SK-MEL-5 (cell line): ENCODE measurements at places on chromosomes 7 and 10.

DNA sequence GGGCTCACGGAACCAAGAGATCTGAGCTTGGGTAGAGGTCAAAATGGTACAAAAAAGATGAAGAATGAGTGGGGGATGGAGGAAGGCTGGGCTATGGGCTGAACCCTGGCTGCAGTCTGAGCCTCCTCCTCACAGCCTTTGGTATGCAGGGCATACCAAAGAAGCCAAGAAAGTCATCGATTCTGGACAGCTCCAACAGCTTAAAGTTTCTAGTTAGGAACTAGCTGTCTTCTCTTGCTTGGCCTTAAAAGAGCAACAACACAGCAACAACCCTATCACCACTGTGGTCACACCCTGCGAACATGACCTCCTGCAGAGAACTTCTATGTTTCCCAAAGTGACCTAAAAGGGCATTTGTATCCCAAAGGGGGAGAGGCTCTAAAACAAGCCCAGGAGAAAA lies 126.1 kb upstream of the EFCAB10 start:
- DNase-seq, result no peak

- DNase-seq, result no peak
Observed at GRCh38 chr10:117461766-117462423, 80.7 kb upstream of the EMX2 start.

DNA sequence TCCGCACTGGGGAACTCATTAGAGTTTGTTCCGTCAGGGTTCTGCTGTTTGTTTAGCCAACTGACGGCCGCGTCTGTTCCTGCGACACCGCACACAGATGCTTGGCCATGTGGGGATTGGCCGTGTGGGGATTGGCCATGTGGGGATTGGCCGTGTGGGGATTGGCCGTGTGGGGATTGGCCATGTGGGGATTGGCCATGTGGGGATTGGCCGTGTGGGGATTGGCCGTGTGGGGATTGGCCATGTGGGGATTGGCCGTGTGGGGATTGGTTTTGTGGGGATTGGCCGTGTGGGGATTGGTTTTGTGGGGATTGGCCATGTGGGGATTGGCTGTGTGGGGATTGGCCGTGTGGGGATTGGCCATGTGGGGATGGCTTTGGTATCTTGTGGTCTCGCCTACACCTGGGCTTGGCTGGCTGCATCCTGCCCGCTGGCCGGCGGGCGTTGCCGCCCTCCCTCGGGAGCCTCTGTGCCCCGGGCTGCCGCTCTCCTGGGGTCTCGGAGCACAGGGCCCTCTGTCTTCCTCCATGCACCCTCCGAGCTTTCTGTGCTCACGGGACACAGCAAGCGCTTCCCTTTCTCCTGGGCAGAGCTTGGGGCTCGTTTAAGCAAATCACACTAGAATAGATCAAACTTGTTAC lies 62.5 kb downstream of the NKX6-2 start:
- no peak for DNase-seq

GRCh38 chr7:27397503-27397902 lies 154.9 kb downstream of the EVX1 start:
- DNase-seq, result no peak

- DNase-seq, result no peak
Observed at GRCh38 chr10:123480344-123480743, 185.8 kb upstream of the GPR26 start.

DNA sequence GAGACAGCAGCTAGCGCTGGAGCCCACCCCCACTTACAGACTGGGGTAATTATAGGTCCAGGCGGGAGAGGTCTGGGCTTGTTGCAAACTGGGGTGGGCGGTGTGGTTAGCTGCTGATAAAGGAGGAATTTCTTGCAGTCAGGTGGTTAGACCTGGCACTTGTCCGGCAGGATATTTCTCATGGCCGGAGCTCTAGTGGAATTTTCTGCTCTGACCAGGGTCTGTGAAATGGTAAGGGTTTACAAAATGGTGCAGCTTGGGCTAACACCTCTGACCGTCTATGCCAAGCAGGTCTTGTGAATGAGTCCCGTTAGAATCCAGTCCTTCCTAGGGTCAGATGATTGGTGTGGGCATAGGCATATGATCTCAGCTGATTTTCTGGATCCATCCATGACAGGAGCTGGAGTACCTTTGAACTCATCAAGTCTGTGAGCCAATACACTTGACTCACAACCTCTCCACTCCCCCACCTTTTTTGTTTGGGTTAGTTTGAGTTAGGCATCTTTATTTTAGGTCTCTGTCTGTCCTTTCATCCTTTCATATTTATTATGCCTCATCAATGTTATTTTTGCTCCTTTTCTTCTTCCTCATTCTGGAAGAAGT lies 213.4 kb downstream of the SUGCT start:
- no peak for DNase-seq

- peak; percentile 6 for DNase-seq
Observed at GRCh38 chr10:117723343-117723742, 180.8 kb downstream of the EMX2 start.

- no peak for DNase-seq
Observed at GRCh38 chr10:89522463-89522862, 12.9 kb downstream of the SLC16A12 start.

DNA sequence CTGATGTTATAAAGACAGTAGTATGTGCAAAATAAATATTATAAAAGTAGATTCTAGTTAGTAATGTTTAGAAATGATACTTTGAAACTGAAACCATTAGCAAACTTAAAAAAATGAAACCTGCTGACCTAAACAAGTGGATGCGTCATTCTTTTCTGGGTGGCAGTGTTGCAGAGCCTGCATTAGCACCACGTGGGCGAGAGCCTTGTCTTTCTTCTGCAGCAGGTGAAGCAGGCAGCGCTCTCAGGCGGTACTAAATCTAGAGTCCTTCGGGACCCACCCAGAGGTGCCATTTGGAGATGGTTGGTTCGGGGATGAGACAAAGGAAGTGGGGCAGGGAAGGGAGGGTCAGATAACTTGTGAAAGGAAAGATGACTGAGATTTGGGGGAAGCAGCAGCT lies 759.1 kb upstream of the IGFBP3 start:
- DNase-seq, result no peak

GRCh38 chr10:51983481-51983880 lies 284.1 kb upstream of the CSTF2T start:
- DNase-seq, result no peak

- DNase-seq, result no peak
Observed at GRCh38 chr10:6145166-6145987, 56.5 kb downstream of the RBM17 start.

GRCh38 chr10:70432561-70433263 lies 8.8 kb downstream of the NODAL start:
- no peak for DNase-seq

DNA sequence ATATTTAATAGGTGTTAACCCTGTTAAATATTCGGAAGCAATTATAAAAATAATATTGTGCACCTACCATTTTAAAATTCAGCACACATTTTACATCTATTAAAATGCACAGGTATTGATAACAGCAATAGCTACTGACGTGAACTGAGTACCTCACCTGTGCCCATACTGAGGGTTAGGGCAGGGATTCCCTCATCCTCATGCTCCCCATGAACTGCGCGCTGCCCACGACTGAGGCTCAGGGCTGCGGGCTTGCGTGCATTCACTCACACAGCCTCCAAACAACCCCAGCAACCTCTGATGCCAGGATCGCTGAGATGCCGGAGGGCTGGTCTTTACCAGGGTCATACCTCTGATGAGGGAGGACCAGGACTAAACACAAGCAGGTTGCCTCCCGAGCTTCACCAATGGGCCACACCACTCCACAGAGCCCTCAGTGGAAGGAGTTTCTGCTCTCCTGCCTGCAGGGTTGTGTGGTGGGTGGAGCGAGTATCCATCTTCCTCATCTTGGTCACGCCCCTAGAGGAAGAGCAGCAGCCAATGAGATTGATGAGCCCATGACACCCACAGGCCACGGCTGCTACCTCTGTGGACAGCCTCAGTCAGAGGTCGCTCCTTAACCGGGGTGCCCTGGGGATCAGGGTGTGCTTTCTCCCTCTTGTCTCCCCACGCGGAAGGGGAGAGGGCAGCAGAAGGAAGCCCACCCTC lies 478.3 kb downstream of the TNS3 start:
- DNase-seq, result peak; percentile 14

- no peak for DNase-seq
Observed at GRCh38 chr7:121099572-121099971, 111.1 kb downstream of the CPED1 start.

DNA sequence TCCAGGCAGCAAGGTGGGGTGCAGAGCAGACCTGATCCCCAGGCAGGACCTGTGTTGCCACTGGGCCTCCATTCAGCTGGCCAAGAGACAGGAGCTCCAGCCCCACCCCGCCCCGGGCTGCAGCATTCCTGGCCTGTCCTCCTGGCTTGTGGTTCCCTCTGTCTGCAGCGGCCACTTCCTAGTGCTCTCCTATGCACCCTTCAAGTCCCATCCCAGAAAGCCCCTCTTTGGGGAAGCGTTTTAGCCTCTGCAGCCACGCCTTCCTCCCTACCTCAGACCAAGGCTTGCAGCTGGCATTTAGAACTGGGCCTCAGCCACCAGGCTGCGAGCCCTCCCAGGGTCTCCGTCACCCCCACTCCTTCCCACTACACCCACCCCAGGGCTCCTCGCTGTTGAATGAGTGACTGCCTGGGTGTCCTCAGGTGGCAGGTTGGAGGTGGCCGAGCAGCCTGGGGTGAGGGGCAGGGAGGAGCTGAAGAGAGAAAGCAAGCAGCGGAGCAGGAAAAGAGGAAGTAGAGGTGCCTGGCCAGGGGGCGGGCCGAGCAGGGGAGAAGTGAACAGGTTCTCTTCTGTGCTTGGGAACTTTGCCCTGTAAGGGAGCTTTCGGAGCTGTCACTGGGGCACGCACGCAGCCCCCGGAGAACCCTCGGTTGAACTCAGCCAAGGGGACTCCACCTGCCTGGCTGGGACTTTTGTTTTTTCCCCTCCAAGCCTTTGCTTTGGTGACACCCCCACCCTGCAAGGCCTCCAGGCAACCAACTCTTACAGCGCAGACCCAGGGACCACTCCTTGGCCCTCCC lies 109.1 kb upstream of the TNRC18 start:
- DNase-seq, result no peak

DNA sequence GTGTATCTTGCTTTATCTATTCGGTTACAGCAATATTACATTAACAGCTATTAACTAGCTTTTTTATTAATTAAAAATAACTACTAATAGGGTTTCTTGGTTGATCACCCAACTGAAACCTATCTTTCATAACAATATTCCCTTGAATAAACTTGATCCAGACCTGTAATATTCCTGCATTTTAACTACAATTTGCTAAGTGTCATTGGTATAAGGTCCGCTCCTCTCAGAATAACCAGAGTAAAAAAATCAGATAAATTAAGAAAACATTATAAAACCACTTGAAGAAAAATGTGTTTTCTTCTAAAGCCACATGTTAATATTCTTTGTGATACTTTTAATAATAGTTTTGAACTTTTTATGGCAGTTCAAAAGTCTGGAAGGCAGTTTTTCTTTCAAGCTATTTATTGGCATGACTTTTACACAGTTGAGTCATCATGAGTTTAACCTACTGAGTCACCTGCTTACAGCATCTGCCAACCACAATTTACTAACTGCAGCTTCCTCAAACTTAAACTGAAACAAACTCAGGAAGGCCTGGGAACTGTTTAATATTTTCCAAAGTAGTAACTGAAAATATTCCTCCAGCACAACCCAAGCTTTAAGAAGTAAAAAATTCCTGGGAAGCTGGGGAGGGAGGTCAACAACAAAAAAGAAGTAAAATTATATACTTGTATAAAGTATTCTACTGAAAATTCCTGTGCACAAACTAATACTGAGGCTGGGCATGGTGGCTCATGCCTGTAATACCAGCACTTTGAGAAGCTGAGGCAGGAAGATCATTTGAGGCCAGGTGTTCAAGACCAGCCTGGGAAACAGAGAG lies 103.2 kb downstream of the NRBF2 start:
- DNase-seq, result peak; percentile 50
